Suprapubic skin (tissue), 4 donors: ENCODE measurements at places on chromosomes 6 and 20.

GRCh38 chr6:70312165-70312745 is 9.4 kb upstream of the COL9A1 start:
- H3K4me1 ChIP-seq: no peaks in the 10 kb centered on the region
- DNase-seq: no peak
- no peaks in the 10 kb centered on the region for H3K36me3 ChIP-seq
- H3K27me3 ChIP-seq: peaks cover 5% of the 10 kb centered on the region
- H3K27ac ChIP-seq: no peak overlapping the region

DNA sequence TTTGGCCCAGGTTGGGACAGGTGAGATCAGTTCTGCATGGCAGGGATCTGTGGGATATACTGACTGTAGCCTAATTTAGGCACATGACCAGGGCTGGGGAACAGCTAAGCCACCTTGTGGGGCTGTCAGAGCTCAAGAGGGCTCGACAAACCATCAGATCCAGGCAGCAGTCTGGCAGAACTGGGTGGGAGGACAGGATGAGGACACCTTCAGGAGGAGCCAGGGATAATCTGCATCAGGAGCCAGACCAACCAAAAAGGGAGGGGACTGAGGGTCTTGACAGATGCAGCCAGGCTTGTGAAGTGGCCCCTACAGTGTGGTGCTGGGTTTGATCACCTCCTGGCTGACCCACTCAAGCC is 123.4 kb downstream of the MAFB start:
- no peak for DNase-seq
- no peaks in the 10 kb centered on the region for H3K27me3 ChIP-seq
- H3K36me3 ChIP-seq: no peaks in the 10 kb centered on the region
- H3K4me3 ChIP-seq: no peak overlapping the region

GRCh38 chr20:16580620-16581019 is 7.4 kb upstream of the KIF16B start:
- DNase-seq: no peak
- peaks cover 18% of the 10 kb centered on the region for H3K4me1 ChIP-seq
- H3K27ac ChIP-seq: no peak overlapping the region
- H3K27me3 ChIP-seq: no peaks in the 10 kb centered on the region
- H3K36me3 ChIP-seq: no peaks in the 10 kb centered on the region

GRCh38 chr6:45049188-45049843 is 278.8 kb upstream of the RUNX2 start:
- no peaks in the 10 kb centered on the region for H3K4me1 ChIP-seq
- no peak overlapping the region for H3K27ac ChIP-seq
- no peaks in the 10 kb centered on the region for H3K36me3 ChIP-seq

- H3K36me3 ChIP-seq: no peaks in the 10 kb centered on the region
- no peak overlapping the region for H3K27ac ChIP-seq
- no peak for DNase-seq
- peaks cover 20% of the 10 kb centered on the region for H3K27me3 ChIP-seq
- peaks cover 28% of the 10 kb centered on the region for H3K4me1 ChIP-seq
Measured at GRCh38 chr20:13223736-13224520, 2.9 kb downstream of the ISM1 start.

DNA sequence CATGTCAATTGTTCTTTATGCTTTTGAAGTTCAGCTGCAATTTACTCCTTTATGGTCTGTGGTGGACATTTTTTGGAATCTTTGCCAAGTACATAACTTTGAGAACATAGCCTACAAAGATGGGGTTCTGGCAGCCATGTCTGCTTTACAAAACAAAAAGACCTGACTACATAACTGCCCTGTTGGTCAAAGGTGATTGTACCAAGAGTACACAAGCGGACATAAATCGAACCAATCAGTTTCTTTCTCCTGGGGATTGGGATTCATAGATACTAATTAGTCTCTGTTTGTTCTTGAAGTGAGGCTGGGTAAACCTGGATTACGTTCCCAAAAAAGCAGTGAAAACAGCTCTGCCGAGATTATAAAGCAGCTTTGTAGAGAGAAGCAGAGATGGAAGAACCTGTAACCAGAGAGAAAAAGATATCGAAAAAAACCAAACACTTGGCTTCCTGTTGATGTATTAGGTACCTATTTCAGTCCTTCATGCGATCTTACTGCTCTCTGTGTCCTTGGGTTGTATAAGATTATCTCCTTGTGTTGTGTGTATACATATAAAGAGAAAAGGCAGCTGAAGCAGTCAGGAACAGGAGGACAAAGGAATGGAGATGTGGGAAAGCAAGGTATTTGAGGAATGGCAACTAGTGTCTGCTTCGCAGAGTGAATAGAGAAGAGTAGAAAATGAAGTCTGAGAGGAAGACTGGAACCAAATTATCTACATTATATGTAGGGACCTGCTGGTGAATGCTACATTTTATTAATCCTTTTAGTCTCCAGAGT is 2.7 kb upstream of the ZFAND3 start:
- no peak overlapping the region for H3K27ac ChIP-seq
- no peaks in the 10 kb centered on the region for H3K36me3 ChIP-seq
- DNase-seq: no peak
- no peak overlapping the region for H3K4me3 ChIP-seq
- H3K4me1 ChIP-seq: peaks cover 26% of the 10 kb centered on the region
- H3K27me3 ChIP-seq: no peaks in the 10 kb centered on the region

DNA sequence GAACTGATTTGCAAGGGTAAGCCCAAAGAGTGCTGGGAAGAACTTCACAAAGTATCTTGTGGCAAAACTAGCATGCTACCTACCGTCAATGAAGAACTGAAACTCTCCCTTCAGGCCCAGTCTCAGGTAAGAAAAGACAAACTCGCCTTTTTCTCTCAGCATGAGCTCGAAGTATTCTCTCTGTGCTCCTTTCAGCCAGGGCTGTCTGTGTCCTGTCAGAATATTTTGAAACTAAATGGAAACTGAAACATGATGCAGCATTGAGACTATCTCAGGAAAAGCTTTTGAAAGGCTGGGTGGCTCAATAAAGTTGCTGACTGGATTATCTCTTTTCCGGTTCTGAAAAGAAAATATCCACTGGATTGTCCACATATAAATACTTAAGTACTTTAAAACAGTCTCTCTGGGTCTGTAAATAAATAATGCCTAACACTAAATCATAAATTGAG is 696 bp downstream of the CALHM5 start:
- peak overlapping the region; percentile 88 for H3K27ac ChIP-seq
- no peaks in the 10 kb centered on the region for H3K4me1 ChIP-seq
- H3K36me3 ChIP-seq: no peaks in the 10 kb centered on the region
- no peaks in the 10 kb centered on the region for H3K27me3 ChIP-seq

DNA sequence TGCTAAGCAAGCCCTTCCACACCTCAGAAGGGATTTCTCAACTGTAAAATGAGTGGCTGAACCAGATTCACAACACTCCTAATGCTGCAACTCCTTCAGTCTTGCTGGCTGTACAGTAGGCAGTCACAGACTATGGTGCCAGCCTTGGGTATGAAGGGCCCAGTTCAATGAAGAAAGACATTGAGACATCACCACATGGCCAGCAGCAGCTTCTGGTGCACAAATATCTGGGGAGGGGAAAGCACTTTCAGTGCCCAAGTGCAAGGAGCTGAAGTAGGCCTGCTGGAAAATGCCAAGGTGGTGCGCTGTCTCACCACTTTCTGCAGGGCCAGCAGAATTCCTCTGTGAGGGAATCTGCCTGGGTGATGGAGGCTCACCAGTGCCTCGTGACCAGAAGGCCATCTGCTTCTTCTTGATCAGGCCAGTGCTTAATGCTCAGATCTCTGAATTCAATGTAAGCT is 1.8 kb downstream of the PLA2G7 start:
- DNase-seq: no peak
- H3K27me3 ChIP-seq: peaks cover 16% of the 10 kb centered on the region
- no peak overlapping the region for H3K4me3 ChIP-seq
- H3K27ac ChIP-seq: no peak overlapping the region
- H3K36me3 ChIP-seq: no peaks in the 10 kb centered on the region
- H3K4me1 ChIP-seq: peaks cover 17% of the 10 kb centered on the region

- H3K36me3 ChIP-seq: no peaks in the 10 kb centered on the region
- H3K27me3 ChIP-seq: no peaks in the 10 kb centered on the region
- H3K4me1 ChIP-seq: no peaks in the 10 kb centered on the region
- H3K4me3 ChIP-seq: no peak overlapping the region
- no peak for DNase-seq
Measured at GRCh38 chr6:12200761-12201160, 89.4 kb upstream of the EDN1 start.

- no peaks in the 10 kb centered on the region for H3K4me1 ChIP-seq
- H3K27me3 ChIP-seq: no peaks in the 10 kb centered on the region
- no peak for DNase-seq
- H3K36me3 ChIP-seq: no peaks in the 10 kb centered on the region
Measured at GRCh38 chr6:46340246-46340645, 151.0 kb downstream of the RCAN2 start.

DNA sequence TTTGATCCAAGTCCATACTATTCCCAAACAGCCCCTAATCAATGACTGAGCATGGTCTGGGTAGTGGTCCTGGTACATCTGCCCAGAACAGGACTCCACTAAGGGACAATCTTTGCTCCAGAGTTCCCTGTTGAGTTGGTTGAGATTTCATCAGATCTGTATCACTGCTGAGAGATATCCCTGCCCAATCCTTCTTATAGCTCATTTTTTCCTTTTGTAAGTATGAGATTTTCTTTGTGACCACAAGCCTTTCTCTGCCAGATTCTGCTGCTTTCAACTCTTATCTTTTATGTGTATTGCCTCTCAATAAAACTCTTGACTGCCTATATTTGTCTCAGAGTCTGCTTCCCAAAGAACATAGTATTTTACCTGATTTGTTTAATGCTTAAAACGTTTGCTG is 46.2 kb upstream of the LAMA2 start:
- no peaks in the 10 kb centered on the region for H3K27me3 ChIP-seq
- H3K36me3 ChIP-seq: no peaks in the 10 kb centered on the region
- no peaks in the 10 kb centered on the region for H3K4me1 ChIP-seq
- no peak overlapping the region for H3K27ac ChIP-seq
- DNase-seq: no peak
- no peak overlapping the region for H3K4me3 ChIP-seq

DNA sequence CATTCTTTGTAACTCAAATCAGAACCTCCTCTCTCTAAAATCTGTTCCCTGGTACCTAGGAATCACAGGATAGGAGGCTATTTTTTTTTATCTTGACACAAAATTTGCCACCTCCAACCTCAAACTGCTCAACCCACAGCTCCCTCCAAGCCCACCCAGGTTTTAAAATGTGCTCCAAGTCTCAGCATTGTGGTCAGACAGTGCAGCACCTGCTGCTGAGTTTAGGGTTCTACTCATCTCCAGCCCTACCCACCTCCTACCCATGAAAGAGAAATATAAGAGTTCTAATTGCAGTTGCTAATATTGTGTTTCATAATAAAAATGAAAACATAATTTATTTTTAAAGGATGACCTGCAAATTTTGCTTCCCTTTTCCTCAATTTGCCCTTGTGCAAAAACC is 496.5 kb downstream of the MAFB start:
- peak overlapping the region; percentile 69 for H3K27ac ChIP-seq
- peaks cover 29% of the 10 kb centered on the region for H3K4me1 ChIP-seq
- no peaks in the 10 kb centered on the region for H3K36me3 ChIP-seq
- H3K4me3 ChIP-seq: no peak overlapping the region
- no peak for DNase-seq

- no peaks in the 10 kb centered on the region for H3K36me3 ChIP-seq
- H3K27me3 ChIP-seq: no peaks in the 10 kb centered on the region
- peak overlapping the region; percentile 93 for H3K27ac ChIP-seq
- peaks cover 42% of the 10 kb centered on the region for H3K4me1 ChIP-seq
- no peak overlapping the region for H3K4me3 ChIP-seq
- no peak for DNase-seq
Measured at GRCh38 chr20:41231136-41231535, 86.4 kb downstream of the ZHX3 start.

GRCh38 chr6:35248300-35248699 is 11.2 kb upstream of the ZNF76 start:
- no peak overlapping the region for H3K4me3 ChIP-seq
- H3K4me1 ChIP-seq: no peaks in the 10 kb centered on the region
- H3K27me3 ChIP-seq: no peaks in the 10 kb centered on the region
- H3K27ac ChIP-seq: no peak overlapping the region

GRCh38 chr20:45300961-45301360 is 5.7 kb upstream of the RBPJL start:
- H3K4me3 ChIP-seq: no peak overlapping the region
- H3K4me1 ChIP-seq: no peaks in the 10 kb centered on the region
- peaks cover 9% of the 10 kb centered on the region for H3K27me3 ChIP-seq
- DNase-seq: no peak

DNA sequence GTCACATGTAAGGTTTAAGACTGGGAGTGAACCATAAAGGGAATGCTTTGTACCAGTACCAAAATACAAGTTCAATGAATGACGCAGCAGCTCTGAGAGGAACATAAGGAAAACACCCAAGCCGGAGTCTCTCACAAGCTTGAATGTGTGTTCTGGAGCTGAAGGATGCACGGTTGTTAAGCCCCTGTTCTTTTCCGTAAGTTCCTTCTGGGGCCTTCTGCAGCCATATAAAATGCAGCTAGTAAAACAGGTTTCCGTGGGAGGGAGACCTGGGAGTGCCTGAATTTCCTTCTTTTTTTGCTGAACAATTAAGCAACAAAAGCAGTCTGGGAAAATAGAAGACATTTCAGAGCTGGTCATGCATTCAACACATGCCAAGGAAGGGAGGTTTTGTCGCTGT is 73.2 kb upstream of the JAG1 start:
- no peaks in the 10 kb centered on the region for H3K27me3 ChIP-seq
- H3K36me3 ChIP-seq: no peaks in the 10 kb centered on the region
- no peak for DNase-seq
- H3K27ac ChIP-seq: peak overlapping the region; percentile 74
- peaks cover 17% of the 10 kb centered on the region for H3K4me1 ChIP-seq
- peak overlapping the region; percentile 14 for H3K4me3 ChIP-seq

DNA sequence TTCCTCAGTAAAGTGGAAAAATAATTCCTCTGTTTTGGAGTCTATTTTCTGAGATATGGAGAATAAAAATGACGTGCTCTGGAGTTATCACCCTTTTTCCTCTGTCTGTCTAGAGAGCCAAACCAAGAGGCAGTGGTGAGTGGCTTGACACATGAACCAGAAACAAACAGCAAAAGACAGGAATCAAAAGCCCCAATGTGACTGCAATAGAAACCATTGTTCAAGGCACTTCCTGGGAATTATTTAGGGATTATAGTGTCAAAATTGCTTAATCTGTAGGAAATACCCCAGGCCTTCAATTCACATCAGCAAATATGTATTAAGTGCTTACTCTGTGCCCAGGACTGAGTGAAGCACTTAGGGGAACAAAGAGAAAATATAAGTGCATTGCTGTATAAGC is 560.4 kb upstream of the JAG1 start:
- no peaks in the 10 kb centered on the region for H3K27me3 ChIP-seq
- peaks cover 10% of the 10 kb centered on the region for H3K4me1 ChIP-seq
- no peak for DNase-seq
- H3K4me3 ChIP-seq: no peak overlapping the region
- no peak overlapping the region for H3K27ac ChIP-seq
- no peaks in the 10 kb centered on the region for H3K36me3 ChIP-seq
